ENCODE measurements at places on chromosomes 3 and 15.

DNA sequence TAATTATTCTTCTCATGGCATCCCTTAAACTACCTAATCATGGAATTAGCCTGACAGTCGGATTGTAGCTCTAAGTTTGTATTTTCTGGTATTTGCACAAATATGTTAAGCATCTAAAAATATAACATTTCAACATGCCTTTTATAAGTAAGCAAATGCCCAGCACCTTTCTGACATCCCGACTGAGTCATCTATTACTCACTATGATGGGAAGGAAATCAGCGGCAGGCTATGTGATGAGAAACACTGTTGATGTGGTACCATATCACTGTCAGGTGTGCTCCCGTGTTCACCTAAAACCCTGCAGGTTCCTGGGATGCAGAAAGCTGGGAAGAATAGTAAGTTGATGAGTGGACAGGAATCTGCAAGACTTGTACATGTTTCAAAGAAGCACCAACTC is 367.8 kb upstream of the IL12A start:
- DNase-seq: no peak

DNA sequence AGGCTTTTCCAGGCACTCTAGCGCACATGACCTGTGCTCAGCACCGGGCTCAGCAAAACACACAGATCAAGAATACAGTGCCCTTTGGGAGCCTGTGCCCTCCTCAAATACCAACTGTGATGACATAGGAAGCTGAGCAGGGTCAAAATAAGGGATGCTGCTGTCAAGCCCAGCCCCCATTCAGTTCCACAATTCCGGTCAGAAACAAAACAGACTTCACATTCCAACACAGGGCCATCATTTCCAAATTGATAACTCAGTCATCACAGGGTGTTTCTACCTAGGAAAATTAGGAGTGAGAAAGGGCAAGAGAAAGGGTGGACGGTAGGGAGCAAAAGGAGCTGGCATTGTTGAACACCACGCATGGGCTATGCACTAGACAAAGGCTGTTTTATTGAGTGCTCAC is 158.4 kb upstream of the CCDC54 start:
- DNase-seq: no peak

DNA sequence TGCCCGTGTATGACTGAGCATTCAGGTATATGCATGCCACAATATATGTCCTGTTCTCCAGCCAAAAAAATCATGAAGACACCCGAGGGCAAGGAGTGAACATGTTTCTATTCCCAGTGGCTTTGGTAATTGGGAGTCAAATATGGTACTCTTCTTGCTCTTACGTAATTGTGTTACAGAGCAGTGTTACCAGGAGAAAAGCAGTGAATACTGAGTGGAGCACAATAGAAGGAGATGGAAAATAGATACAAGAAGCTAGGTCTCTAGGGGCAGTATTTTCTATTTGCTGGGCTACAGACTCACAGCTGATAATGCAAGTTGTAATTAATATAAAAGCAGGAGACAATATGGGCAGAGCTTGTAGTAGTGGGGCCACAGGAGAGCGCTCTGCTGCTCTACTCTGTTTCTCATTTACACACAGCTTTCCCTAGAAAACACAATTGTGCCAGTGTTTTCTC is 13.2 kb downstream of the MEIS2 start:
- no peak for DNase-seq

DNA sequence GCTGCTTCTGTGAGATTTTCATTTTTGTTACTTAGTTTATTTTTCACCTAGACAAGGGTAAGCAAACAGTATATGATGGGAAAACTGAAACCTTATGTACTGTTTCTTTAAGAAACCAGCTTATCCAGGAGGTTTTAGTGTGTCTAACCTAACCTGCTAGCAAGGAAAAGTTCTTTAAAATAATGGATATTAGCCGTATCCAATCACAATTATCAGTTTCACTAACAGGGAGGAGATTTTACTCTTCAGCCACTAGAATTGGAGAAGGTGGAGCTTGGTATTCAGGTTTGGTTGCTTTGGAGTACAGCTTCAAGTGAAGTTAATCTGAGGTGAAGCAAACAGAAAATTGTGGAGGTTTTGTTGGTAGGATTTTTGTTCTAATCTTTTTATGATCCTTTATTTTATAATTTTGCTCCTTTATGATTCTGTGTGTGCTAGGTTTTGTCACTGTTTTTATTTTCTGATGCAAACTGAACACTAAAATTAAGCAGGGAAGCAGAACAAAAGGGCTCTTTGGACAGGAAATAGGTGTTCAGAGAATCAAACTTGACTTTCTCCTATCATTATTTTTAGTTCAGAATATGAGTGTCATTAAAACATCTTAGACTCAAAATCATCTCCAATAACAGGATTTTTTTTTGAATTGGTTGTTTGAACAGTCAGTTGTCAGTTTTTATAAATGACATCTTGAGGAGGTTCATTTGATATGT is 13.0 kb downstream of the ZFAND6 start:
- DNase-seq: peak; percentile 89

- no peak for DNase-seq
These were observed 354.6 kb downstream of the GAP43 start for GRCh38 chr3:115977866-115978265.

- DNase-seq: no peak
These were observed 194.5 kb upstream of the LRTM1 start for GRCh38 chr3:55122312-55122711.

- no peak for DNase-seq
These were observed 14.7 kb downstream of the UQCC5 start for GRCh38 chr3:52551118-52551517.

GRCh38 chr3:156665291-156665690 is 9.1 kb upstream of the TIPARP start:
- no peak for DNase-seq

- no peak for DNase-seq
These were observed 11.1 kb downstream of the RUVBL1 start for GRCh38 chr3:128112357-128112968.

DNA sequence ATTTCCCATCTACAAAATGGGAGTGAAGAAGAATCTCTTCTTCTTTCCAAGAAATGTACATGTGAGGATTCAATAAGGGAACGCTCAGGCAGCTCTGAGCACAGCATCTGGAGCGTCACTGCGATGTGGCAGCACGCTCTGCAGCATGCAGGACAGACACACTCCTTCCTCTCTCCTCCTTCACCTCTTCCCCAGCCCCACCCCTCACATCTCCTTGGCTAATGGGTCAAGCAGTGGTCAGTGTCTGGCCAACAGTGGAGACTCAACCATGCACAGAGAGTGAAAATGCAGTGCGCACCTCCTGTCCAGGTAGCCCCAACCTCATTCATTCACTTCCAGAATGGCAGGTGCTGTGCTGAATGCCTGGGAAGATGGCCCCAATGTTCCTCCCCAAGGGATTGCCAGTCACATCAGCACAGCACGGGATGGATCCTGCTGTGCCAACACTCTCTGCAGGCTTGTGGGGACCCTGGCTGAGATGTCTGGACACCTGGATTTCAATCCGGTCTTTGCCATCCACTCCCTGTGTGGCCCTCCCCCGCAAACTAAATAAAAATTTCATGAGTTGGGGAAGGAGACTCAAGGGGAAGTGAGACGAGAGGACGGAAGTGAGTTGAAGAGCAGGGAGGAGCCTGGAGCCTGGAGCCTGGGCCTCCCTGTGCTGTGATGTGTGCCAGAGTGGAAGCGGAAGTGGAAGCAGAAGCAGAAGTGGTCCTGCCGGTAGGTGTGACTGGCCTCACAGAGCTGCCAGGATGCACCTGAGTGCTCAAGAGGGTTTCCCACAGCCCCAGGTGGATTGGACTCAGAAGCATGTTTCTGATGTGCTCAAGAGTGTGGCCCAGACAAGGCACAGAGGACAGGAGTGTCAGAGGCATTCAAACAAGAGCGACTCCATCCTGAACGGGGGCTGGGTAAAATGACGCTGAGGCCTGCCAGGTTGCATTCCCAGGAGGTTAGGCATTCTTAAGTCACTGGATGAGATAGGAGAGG is 163.9 kb downstream of the SMAD6 start:
- no peak for DNase-seq

DNA sequence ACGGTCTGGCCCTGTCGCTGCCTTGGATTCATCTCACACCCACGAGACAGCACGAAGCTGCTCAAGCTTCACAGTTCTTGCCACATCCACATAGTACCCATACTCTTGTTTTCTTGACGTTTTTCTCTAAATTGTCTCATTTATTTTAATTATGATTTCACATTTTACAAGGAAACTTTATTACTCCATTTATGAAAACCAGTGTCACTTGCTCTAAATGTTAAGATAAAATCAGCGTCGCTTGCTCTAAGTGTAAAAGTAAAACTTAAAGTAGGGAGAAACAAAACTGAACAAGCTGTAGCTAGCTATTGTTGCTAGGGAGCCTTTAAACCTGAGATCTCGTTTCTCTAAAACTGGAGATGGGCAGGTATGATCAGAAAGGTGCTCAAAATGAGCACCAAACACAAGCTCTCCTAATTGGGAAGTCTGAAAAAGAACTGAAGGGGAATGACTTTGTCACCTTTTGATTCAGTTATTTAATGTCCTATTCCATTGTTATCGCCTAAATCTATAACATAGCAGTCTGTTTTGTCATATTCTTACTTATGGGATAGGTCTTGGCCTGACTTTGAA is 680 bp downstream of the IFT122 start:
- no peak for DNase-seq

- DNase-seq: no peak
These were observed 474 bp downstream of the MINAR1 start for GRCh38 chr15:79432345-79433275.

GRCh38 chr3:63015614-63016309 is 140.5 kb upstream of the CADPS start:
- DNase-seq: no peak

GRCh38 chr3:142888481-142889211 is at the start of gene PCOLCE2:
Gene PCOLCE2, minus strand, starts transcription at chr3:142889083. Its CDS starts 187 bp downstream, at chr3:142888896.
- peak; percentile 9 for DNase-seq

DNA sequence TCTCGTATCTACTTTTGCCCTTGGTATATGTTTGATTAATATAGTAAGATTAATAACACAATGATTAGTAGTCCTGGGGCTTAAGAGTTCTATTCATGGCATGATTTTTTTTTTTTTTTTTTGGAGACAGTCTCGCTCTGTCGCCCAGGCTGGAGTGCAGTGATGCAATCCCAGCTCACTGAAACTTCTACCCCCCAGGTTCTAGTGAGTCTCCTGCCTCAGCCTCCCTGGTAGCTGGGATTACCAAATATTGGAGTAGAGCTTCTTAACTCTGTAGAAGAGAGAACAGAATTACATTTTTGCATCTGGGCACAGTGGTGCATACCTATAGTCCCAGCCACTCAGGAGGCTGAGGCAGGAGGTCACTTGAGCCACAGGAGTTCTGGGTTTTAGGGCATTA is 58.9 kb downstream of the RAB7A start:
- no peak for DNase-seq

GRCh38 chr15:32864051-32864450 is 146.2 kb downstream of the GREM1 start:
- no peak for DNase-seq

DNA sequence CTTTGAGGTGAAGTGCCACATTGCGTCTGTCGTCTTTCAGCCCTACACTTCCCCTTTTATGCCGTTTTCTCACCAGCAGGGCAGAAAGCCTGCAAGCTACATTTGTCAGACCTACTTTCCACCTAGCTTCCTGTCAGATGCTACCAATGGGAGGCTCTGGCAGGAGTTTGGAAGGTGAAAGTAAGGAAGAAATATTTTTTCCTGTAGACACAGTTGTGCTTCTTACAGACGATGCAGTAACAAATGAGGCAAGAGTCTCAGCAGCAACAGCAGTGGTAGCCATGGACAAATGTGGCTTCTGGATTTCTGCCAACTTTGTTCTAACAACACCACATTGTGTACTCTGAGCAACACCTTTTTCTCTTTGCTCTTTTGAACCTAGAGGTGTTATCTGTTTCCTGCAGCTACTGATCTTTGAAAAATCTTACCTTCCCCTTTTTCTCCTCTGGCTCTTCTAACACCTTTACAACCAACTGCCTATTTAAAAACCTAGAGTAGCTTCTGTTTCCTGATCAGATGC is 70.6 kb upstream of the STT3B start:
- peak; percentile 17 for DNase-seq

- DNase-seq: no peak
These were observed 19.1 kb downstream of the GPR160 start for GRCh38 chr3:170056710-170057454.

GRCh38 chr3:95168526-95168925 is 1105.7 kb downstream of the NSUN3 start:
- no peak for DNase-seq

DNA sequence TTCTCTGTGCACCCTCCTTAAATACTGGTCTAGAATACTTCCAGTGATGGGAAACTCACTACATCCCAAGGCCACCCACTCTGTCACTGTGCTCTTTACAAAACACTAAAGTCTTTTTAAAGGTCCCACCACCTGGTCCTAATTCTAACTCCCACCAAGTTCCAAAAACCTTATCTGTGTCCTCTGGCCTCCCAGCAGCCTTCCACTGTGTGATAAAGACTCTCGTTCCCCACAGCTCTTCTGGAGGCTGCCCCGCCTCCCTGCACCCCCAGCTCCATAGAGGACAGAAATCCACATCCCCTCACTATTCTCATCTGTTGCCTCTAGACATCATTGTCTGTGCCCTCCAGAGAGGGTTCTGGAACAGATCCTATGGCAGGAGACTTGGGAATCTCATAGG is 276.4 kb downstream of the FAM43A start:
- no peak for DNase-seq

GRCh38 chr15:38761681-38762080 is 197.1 kb upstream of the RASGRP1 start:
- DNase-seq: no peak

DNA sequence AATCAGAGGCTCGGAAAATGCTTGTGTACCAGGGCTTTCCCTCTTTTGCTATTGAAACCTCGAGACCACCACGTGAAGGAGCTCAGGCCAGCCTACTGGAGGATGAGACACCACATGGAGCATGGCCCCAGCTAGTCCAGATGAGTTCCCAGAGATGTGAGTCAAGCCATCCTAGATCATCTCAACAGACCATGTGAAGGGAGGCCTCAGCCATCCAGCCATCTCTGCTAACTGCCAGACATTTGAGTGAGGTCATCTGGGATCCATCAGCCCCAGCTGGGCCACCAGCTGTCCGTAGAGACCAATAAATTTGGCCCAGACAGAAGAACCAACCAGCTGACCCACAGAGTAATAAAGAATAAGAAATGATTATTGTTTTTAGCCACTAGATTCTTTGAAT is 62.8 kb upstream of the PROK2 start:
- DNase-seq: no peak

DNA sequence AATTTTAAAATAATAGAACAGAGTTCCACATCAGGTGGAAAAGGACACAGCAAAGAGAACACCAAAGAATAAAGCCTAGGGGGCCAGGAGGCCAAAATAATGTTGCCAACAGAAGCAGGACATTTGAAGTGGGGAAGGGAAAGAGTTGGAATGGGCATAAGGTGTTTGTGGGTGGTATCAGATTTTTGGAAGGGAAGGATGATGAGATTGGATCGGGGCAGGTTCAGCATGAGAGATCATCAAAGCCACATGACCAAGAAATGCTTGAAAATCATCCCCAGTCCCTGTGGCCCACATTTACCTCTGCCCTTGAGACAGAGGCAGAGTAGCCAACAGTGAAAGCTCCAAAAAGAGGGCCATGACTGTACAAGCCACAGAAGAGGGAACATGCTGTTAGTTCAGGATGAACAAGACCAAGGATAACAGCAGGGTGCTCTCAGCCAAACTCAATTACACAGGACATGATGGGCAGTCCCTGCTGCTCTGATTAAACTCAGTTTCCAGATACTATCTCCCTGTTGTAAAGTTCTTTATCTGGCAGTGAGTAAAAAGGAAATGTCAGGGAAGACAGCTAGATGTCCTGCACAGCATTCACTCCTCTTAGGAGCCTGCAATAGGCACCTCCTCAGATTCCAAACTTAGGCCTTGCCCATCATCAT is 32.5 kb downstream of the RAB27A start:
- no peak for DNase-seq

- no peak for DNase-seq
These were observed 52.6 kb upstream of the MYO5C start for GRCh38 chr15:52348056-52348745.

Data from NCI-H748 treated with DMSO at 0.1 percent for 48 hours (cell line).